ENCODE measurements at places on chromosomes 3 and 15.

DNA sequence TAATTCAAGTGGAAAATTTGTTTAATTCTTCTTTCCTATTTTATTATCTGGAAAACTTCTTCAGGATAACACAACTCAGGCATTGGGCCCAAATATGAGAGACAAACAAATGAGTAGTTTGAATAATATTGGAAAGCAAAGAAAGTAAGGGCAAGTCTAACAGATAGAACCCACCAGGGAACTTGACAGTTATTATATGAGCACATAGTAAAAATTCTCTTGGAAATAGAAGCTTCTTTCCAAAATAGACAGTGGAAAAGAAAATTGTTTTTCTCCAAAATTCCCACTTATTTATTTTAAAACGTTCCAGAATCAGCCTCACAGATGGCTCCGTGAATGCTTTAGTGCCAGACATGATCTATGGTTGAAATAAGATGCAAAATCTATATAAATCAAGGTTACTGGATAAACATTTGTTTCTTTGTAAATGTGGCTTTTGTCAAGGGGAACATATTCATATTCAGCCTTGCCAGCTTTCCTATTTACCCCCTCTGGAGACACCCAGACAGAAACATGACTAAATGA lies 23.9 kb downstream of the LDHAL6B start:
- no peak for DNase-seq

- no peak for DNase-seq
Measured at GRCh38 chr3:33054100-33055092, 42.5 kb downstream of the GLB1 start.

DNA sequence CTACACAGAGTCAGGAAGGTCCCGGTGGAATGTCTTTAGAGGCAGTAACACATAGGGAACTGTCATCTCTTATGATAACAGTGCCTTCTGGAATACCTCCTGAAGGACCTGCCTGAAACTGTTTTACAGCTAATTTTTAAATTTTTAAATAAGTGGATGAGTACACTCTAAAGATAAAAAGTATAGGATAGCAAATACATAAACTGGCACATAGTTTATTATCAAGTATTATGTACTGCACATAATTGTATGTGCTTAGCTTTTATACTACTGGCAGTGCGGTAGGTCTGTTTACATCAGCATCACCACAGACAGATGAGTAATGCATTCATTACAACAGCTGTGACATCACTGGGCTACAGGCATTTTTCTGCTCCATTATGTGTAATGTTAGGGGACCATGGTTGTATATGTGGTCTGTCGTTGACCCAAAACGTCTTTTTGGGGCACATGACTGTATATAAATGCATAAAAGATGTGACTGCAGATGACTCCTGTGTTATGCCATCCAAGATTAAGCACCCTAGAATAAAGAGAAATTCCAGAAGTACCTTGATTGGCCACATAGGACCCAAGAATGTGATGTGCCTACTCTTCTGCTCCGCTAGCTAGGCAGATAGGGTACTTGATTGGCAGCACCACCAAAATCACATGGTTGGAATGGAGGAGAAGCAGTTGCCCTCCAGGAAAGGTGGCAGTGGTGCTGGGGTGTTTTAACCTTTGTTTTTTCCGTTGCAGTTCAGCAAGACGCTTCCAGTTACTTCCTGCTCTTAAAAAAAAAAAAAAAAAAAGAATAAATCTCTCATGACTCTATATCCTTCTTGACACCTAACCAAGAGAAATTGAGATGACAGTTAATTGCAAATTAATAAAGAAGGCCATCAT lies 3.3 kb downstream of the VPS8 start:
- DNase-seq: peak; percentile 21

DNA sequence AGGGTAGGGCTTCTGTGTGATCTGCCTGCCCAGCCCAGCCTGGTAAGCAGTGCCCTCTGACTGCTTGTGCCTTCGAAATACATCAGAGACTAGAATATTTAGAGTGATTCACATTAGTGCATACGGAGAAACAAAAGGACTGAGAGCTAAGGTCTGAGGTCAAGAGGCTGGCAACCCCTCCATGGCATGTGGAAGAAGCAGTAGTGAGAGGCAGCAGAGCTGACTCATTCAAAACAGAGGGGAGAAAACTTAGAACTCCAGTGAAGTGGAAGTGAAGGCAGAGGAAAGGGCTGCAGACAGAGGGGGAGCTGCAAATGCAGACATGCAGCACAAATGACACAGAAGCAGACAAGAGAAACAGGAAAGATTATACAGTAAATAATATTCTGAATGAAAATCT lies 61.6 kb downstream of the ULK4 start:
- peak; percentile 48 for DNase-seq

DNA sequence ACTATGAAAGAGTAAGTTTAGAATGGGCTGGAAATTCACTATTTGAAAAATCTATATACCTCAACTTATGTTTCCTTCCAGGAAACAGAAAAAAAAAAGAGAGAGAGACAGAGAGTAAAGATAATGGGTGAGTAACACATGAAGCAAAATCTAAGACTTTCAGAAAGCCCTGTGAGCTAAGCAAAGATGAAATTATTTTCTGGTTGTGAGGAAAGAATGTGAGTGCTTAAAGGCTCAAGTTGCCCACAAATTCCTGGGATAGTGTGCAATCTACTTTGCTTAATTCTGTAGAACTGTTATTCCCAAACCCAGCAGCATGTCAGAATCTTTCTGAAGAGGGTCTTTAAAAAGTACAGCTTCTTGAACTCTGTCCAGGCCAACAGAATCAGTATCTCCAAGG lies 337.7 kb upstream of the AGTR1 start:
- no peak for DNase-seq

DNA sequence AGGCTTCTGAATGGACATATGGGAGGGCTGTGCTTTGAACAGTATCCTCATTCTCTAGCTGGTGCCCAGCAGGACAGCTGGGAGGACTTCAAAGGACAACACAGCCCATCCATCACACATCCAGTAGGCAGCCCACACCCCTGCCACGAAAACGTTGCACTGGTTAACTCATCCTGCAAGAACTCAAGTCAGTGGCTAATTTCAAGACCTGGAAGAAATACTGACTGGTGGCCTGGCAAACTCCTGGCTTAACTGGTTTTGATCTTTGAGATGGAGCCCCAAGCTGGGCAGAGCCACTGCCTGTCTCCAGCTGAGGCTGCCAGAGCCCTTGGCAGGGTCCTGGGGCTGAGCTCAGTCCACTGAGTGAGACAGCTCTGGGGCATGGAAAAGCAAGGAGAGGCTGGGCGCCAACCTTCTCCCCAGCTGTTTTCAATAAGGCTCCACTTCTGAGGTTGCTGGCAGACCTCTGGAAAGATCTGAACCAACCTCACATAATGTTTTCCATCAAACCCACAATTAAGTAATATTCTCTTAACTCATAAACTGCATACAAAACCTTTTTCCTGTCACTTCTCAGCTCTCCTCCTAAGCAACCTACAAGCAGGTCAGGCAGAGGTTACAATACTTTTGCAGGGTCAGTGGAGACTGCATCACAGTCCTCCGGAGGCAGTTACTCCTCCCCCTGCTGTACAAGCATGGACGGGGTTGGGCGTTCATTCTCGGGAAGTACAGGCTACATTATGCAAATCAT lies 110.3 kb downstream of the MYLK start:
- no peak for DNase-seq

DNA sequence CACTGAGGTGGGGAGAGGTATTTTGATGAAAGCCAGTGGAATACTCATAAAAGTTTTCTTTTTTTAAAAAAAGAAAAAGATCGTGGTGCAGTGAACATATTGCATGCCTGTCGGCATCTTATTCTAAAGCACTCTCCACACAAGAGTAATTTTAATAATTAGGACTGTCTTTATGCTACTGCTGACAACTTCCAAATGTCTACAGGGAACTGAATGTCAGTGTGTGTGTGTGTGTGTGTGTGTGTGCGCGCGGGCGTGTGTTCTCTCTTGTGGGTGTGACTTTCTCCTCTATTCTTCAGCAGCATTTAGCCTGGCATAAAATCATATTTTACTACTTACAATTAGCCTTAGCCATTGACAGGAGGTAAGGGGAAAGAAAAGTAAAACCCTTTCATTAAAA lies 268.5 kb downstream of the C3orf38 start:
- DNase-seq: no peak

GRCh38 chr3:122915300-122916055 lies 112.1 kb downstream of the SEMA5B start:
- DNase-seq: no peak

GRCh38 chr3:2156244-2156847 lies 57.7 kb downstream of the CNTN4 start:
- peak; percentile 48 for DNase-seq

DNA sequence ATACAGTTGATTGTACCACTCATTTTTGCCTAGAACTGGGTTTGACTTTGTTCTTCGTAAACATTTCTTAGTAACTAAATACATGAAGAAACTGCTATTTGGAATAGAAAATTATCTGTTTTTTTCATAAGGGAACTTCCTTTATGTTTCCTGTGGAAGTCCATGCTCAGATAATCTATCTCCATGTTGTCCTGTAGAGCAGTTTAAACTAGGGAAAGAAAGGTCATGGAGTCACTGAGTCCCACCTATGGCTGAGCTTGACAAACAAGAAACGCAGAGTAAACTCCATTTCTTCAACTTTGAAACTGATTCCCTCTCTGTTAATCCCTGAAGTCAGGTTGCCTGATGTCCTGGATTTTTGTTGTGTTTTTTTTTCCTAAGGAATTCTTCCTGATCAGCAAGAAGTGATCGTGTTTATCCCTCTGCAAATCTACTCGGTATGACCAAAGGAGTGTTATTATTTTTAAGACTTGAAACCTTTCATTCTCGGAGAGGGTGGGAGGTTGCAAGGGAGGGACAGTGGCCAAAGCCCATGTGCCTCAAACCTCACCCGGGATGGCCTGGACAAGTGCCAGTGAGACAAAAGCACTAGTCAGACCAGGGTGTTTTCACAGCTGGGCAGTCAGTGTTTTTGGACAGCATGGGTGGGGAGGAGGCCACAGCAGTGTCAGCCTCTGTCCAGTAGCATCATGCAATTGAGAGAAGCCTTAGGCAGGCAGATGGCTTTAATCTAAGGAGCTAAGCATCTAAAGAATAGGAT lies 129.8 kb upstream of the PHLDB2 start:
- no peak for DNase-seq

DNA sequence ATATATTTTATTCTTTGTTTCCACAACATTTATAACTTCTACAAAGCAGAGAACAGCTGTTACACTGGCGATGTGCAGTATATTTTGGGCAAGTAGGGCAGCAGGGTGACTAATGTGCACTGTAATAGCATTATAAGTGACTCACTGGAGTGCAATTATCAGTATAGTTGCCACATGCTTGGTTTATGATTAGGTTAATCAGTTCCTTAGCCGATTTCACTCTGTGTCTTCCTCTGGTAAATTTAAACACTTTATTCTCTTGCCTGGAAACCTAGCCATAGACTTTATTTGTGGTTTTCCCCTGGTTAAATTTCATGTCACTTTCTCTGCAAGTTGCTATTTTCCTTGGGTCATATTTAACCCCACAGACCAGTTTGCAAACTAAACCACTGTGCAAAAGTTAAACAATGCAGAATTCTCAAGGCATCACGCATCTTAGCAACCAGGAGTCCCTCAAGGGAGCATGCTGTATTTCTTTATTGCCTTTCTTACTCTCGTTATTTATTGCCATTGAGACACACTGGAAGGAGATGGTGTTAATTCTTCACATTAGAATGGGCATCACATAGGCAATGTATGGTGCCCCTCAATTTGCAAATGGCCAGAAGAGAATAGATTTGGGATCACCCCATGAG lies 690.2 kb upstream of the DPPA4 start:
- DNase-seq: no peak

- DNase-seq: no peak
Measured at GRCh38 chr3:40057786-40058185, 248.4 kb downstream of the MYRIP start.

GRCh38 chr15:77474310-77474988 lies 53.8 kb downstream of the HMG20A start:
- no peak for DNase-seq

DNA sequence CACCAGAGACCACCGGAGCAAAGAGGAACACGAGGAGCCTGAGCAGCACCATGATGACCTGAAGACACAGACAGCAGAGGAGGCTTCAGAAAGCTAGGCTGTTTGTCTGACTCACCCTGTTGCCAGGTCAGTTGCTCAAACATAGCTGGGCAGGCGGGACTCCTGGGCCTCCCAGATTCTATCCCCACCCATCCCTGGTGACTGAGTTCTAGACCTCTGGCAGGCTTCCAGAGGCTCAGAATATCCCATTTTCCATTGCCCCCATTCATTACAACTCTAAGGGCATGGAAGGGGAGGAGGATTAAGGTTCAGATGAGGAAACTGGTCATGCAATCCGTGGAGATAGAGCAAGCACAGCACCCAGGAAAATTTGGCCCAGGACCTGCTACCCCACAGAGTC lies at the start of gene CDHR4:
TSS of gene CDHR4 (minus strand) at position 113 of the 400 bp plus-strand sequence. CDS start at position 52, 61 bp downstream.
- peak; percentile 57 for DNase-seq

- DNase-seq: peak; percentile 24
Measured at GRCh38 chr3:115660646-115661337, 37.5 kb downstream of the GAP43 start.

- DNase-seq: no peak
Measured at GRCh38 chr15:23538648-23539047, 26.8 kb upstream of the MKRN3 start.

- no peak for DNase-seq
Measured at GRCh38 chr3:195111319-195111705, 159.6 kb downstream of the XXYLT1 start.

Data from NB4 (cell line).